ENCODE measurements at places on chromosomes 2 and 18. TPM values are rescaled to one million over a fixed set of nuclear protein-coding genes. Genes with fewer than 3 reads are reported as not detected.

DNA sequence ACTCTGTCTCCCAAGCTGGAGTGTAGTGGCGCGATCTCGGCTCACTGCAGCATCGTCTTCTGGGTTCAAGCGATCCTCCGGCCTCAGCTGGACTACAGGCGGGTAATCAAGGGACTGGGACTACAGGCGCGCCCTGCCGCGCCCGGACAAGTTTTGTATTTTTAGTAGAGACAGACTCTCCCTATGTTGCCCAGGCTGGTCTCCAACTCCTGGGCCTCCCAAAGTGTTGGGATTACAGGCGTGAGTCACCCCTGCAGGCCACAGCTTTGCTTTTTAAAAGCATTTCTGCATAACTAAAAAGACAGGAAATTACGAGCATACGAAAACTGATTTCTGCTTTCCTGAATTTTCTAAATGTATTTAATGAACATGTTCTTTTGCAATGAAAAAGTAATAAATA lies 916 bp upstream of the OSBPL1A start:
- H3K36me3 ChIP-seq, result no peaks in the 10 kb centered on the region
- no peaks in the 10 kb centered on the region for H3K4me1 ChIP-seq
- H3K27me3 ChIP-seq, result no peaks in the 10 kb centered on the region
- H3K27ac ChIP-seq, result no peak overlapping the region

GRCh38 chr2:173151671-173152401 lies 76.2 kb downstream of the MAP3K20 start:
- peaks cover 5% of the 10 kb centered on the region for H3K4me1 ChIP-seq
- no peaks in the 10 kb centered on the region for H3K27me3 ChIP-seq
- no peak for DNase-seq

PROKR1 gene
- total RNA-seq, result not detected

DNA sequence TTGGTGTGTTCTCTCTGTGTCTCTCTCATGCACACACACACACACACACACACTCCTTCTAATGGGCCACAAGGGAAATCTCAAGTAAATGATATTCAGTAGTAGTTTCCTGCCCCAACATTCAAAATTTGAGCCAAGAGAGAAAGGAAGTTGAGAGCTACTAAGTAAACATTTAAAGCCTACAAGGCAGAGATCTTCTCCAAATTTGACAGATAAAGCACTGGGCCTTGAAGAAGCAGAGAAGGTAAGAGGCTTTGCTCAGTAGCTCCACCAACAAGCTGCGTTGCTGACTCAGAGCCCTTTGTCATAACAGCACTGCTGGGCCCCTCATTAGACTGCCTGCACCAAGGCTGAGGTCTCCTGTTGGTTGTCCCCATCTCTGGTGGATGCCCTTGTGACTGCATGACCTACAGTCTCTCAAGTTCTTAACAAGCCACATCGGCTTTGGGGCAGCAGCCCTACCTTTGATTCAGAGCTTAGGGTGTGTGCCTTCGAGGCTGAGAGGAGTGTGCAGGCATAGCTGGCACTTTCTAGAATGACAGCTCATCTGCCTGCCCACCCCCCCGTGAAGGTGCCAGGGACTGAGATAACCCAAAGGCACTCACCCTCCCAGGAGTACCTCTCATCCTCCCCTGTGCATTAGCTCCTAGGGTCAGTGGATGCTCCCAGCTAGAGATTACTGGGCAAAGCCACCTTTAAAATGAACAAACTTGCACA lies 32.3 kb upstream of the NEB start:
- no peaks in the 10 kb centered on the region for H3K36me3 ChIP-seq
- no peak overlapping the region for H3K27ac ChIP-seq
- no peak for DNase-seq
- H3K27me3 ChIP-seq, result no peaks in the 10 kb centered on the region
- no peak overlapping the region for H3K4me3 ChIP-seq

GRCh38 chr2:81714817-81715216 lies 1410.3 kb upstream of the LRRTM1 start:
- H3K27me3 ChIP-seq, result no peaks in the 10 kb centered on the region
- H3K36me3 ChIP-seq, result no peaks in the 10 kb centered on the region
- H3K4me3 ChIP-seq, result no peak overlapping the region

DNA sequence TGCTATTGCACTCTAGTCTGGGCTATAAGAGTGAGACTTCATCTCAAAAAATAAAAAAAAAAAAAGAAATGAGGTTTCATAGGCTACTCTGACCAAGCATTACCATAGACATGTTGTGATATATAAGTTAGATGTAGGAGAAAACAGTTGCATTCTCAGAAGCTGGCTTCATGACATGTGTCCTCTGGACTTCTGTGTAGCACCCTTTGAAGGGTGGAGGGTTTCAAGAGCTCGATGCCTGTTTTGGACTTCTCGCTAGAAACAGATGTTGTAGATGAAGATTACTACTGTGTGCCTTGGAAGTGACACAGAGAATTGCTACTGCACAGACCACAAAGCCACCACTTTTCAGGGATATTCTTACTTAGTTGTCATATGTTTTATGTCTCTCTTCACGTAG lies 91.0 kb downstream of the TMEM247 start:
- H3K4me3 ChIP-seq, result no peak overlapping the region
- H3K27me3 ChIP-seq, result no peaks in the 10 kb centered on the region
- no peaks in the 10 kb centered on the region for H3K36me3 ChIP-seq
- H3K4me1 ChIP-seq, result peaks cover 3% of the 10 kb centered on the region

DNA sequence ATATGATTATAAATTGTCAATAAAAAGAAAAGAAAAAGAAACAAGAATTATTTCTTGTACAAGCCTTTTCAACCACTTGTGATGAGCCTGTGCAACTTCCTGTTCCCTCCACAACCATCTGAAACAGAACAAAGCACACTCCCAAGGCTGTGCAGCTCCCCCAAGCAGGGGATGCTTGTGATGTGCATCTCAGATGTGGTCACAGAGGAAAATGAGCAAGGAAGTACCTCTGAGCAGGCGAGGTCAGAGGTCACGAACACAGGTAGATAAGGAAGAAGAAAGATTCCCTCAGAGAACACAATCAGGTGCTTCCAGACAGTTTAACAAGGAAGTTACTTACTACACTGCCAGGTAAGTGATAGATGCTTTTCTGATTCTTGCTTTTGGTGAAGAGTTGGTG lies 274.8 kb upstream of the SLC39A10 start:
- no peaks in the 10 kb centered on the region for H3K4me1 ChIP-seq
- no peak for DNase-seq
- no peaks in the 10 kb centered on the region for H3K27me3 ChIP-seq
- no peaks in the 10 kb centered on the region for H3K36me3 ChIP-seq
- H3K4me3 ChIP-seq, result no peak overlapping the region
- H3K27ac ChIP-seq, result no peak overlapping the region

Measured in aorta (tissue), 5 donors.